Hematopoietic multipotent progenitor cell treated with erythropoietin and hydrocortisone succinate and interleukin-3 and kit ligand, for 15 days (in vitro differentiated cells): ENCODE measurements at places on chromosomes 12 and 14.

- no peak for DNase-seq
Observed at GRCh38 chr12:30448038-30448437, 247.6 kb downstream of the IPO8 start.

GRCh38 chr12:18580291-18580690 is 157.5 kb downstream of the PLCZ1 start:
- DNase-seq: no peak

GRCh38 chr12:3896356-3896755 is 23.2 kb upstream of the PARP11 start:
- no peak for DNase-seq

DNA sequence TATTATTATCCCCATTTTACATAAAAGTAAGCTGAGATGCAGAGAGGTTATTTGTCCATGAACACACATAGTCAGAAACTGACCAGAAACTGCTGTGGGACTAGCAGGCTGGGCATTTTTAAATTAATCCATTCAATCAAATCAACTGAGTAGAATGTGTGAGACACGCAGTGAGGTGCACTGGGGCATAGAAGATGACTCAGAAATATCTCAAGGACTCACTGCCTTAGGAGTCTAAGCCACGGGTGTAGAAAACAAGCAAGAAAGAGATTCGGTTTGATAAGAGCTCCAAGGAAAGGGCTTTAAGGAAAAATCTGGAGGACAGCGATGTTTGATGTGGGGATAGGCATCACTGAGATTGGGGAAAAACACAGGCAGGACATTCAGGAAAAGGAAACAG is 127.8 kb downstream of the ANO2 start:
- DNase-seq: no peak
